Stimulated activated CD4-positive, alpha-beta T cell treated with anti-CD3 and anti-CD28 coated beads, Interleukin-2, amount 100 ng/mL, for 48 hours (primary cell): ENCODE measurements at places on chromosomes 11 and 22.

GRCh38 chr22:37740455-37741311, 43.8 kb downstream of the TRIOBP start:
- DNase-seq, result no peak

- DNase-seq, result peak; percentile 16
These were observed 82.3 kb upstream of the PHOX2A start for GRCh38 chr11:72326151-72326848.

DNA sequence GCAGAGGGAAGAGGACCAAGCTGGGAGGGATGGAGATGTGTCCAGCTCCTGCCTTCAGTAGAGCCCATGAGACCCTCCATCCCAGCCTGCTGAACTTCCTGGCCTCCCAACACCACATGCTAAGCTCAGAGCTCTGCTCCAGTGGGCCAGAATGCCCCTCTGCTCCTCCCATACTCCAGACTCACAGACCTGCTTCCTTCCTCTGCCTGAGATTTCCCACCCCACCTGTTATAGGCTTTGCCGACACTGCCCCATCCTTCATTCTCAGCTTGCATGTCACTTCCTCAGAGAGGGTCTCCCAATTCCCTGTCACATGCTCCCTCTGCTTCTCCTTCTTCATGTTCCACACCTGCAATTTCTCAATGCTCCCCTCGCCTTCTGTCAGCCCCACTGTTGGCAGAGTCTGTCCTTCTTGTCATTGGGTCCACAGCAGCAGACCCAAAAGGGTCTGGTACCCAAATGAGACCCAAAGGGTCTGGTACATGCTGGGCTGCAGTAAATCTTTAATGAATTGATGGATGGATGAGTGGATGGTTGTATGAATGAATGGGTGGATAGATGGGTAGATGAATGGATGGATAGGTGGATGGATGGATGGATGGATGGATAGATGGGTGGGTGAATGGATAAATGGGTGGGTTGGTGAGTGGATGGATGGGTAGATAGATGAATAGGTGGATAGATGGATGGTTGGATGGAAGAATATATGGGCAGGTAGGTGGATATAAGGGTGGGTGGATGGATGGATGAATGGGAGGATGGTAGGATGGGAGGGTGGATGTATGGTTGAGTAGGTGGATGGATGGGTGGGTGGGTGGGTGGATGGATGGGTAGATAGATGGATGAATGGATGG, 105.3 kb upstream of the FGF3 start:
- no peak for DNase-seq

GRCh38 chr22:17451316-17451715, 82.1 kb downstream of the CECR2 start:
- DNase-seq, result no peak

DNA sequence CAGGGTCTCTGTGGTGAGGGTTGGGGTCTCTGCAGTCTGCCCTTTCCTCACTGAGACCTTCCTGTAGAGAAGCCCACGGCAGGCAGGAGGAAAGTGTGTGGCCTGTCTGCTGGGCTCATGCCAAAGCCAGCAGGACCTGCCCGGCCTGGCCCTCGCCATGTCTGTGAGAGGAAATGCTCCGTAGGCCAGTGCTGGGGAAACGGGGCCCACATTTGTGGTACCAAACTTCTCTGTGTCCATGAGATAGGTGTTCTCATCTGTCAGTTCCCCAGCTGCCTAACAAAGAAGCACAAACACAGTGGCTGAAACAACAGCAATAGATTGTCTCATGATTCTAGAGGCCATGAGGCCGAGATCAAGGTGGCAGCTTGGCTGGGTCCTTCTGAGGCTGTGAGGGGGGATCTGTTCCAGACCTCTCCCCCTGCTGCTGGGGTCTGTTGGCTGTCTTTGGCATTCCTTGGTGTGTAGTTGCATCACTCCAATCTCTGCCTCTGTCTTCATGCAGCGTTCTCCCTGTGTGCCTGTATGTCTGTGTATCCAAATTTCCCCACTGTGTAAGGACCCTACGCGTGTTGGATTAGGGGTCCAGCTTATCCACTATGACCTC, 772.5 kb downstream of the TBC1D22A start:
- no peak for DNase-seq

DNA sequence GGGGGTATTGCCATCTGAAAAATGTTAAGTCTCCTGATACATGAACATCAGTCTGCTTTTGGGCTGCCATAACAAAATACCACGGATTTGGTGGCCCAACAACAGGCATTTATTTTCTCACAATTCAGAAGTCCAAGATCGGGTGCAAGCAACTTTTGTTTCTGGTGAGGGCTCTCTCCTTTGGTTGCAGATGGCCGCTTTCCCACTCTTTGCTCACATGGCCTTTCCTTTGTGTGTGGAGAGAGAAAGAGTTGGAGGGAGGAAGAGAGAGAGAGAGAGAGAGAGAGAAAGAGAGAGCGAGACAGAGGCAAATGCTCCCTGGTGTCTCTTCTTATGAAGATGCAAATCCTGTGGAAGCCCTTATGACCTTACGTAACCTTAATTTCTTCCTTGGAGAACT, 2.5 kb upstream of the KRTAP5-2 start:
- DNase-seq, result no peak

- DNase-seq, result no peak
These were observed 497 bp upstream of the SYT12 start for GRCh38 chr11:67022341-67022933.
